HS-5 (cell line): ENCODE measurements at places on chromosomes 4 and X.
A peak's percentile ranks its signal among the peaks of the same experiment; 100 is the strongest.

DNA sequence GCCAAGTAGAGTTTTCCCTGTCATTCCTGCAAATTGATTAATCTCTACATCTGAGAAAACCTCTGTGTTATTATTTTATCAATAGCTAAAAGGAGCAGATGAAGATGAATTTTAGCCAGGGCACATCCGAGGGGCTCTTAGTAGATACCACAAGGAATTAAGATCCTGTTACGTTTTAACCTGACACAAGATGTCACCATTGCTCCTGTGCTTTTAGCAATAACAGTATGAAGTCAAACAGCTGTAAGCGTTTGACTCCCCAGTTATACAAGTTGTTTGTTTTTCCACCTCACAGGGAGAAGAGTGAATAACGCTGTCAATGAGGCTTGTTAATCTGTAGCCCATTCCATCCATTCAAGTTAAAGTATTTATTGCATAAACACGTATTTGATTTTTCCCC lies 76.0 kb upstream of the AP1S2 start:
- peak; percentile 8 for DNase-seq

DNA sequence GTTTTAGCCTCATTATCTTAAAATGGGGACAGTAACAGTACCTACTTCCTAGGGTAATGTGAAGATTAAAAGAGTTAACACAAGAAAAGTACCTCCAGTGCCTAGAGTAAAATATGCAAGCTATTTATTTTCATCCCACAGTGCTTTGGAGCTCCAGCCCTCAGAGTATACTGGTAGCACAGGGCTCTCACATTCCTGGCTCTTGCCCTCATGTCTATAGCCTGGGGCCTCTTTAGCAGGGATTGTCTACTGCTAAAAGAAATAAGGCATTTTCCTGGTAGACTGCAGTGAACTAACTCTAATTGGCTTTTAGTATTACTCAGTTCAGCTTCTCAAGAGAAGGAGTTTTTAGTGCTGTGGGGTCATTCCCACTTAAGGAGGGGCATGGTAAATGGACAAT lies 60.8 kb downstream of the RRAGB start:
- DNase-seq = no peak

GRCh38 chrX:149984411-149984810 lies 46.1 kb upstream of the EOLA2 start:
- no peak for DNase-seq

GRCh38 chr4:24369507-24370029 lies 214.8 kb downstream of the DHX15 start:
- DNase-seq = no peak

DNA sequence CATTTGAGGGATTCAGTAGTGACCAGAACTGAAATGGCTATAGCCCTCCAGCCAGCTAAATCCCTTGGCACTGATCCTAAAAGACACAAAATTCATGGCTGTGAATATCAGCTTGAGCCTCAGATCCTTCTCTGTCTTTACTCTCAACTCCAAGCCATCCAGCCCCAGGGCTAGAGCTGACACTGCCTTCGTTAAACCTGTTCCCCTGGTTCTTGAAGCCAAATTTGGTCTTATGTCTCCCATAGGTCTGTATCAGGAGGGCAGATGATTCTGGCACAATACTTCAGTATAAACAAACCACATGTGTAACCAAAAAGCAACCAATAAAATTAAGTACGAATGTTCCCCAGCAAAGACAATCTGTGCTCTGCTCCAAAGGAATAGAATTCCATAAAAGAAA lies 78.0 kb downstream of the ANOS1 start:
- DNase-seq = no peak

GRCh38 chrX:146054311-146054710 lies 236.7 kb downstream of the SLITRK2 start:
- no peak for DNase-seq

- no peak for DNase-seq
Measured at GRCh38 chrX:130725519-130725918, 177.5 kb downstream of the ENOX2 start.

DNA sequence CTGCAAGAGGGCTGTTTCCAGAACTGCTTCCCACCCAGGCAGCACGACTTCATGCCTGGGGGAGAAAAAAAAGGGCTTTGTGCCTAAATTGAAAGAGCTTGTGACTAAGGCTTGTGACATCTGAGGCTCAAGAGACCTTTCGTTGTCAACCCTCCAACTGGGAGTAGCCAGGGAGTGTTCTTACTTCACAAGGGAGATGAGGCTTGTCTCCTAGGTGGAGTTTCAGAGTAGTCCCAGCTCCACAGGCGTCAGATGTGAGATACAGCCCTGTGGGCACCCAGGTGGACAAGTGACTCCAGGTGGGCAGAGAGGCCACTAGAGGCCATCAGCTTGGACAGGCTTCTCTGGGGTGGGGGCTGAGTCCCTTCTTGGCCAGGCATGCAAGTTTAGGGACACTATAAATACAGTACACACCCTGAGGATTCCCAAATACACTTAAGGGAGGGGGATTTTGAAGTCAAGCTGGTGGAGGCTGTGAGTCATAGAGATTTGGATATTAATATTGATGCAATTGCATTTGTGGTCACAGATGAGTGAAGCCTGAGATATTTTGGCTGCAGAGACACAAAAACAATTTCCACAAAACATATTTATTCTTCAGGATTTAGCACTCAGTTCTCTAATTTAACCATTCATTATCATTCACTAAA lies 40.1 kb upstream of the SETD7 start:
- no peak for DNase-seq

- no peak for DNase-seq
Measured at GRCh38 chr4:169571435-169571834, 40.9 kb downstream of the NEK1 start.

DNA sequence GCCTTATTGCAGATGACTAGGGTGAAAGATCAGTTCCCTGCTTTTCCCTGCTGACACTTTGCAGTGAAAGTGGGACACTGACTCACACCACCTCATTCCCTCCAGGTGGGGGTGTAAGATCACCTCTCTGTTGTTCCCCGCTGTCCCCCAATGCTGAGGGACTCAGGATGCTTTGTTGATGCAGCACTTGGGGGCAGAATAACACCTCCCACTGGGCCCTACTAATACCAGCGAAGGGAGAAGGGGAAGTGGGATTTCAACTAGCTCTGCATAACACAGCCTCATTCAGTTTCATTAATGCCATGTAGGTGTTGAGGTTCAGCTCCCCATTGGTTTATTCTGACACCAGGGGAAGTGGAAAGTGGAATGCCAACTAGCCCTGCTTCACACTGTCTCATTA lies 43.6 kb upstream of the IL1RAPL2 start:
- DNase-seq = no peak

DNA sequence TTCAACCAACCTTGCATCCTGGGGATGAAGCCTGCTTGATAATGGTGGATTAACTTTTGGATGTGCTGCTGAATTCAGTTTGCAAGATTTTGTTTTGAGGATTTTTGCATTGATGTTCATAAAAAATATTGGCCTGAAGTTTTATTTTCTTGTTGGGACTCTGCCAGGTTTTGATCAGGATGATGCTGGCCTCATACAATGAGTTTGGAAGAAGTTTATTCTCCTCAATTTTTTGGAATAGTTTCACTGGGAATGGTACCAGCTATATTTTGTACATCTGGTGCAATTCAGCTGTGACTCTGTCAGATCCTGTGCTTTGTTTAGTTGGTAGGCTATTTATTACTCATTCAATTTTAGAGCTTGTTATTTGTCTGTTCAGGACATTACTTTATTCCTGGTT lies 340.3 kb upstream of the TRAM1L1 start:
- DNase-seq = no peak

GRCh38 chr4:141713771-141714445 lies 77.5 kb downstream of the IL15 start:
- DNase-seq = peak; percentile 48

- no peak for DNase-seq
Measured at GRCh38 chr4:70533791-70534190, 15.4 kb downstream of the AMTN start.

- DNase-seq = no peak
Measured at GRCh38 chrX:11480626-11481025, 185.1 kb downstream of the ARHGAP6 start.

- DNase-seq = peak; percentile 40
Measured at GRCh38 chr4:120009731-120010130, 56.9 kb downstream of the MAD2L1 start.

GRCh38 chr4:1195109-1195671 lies 22.8 kb upstream of the SPON2 start:
- no peak for DNase-seq

GRCh38 chr4:172892300-172892699 lies 276.3 kb upstream of the GALNT7 start:
- no peak for DNase-seq

DNA sequence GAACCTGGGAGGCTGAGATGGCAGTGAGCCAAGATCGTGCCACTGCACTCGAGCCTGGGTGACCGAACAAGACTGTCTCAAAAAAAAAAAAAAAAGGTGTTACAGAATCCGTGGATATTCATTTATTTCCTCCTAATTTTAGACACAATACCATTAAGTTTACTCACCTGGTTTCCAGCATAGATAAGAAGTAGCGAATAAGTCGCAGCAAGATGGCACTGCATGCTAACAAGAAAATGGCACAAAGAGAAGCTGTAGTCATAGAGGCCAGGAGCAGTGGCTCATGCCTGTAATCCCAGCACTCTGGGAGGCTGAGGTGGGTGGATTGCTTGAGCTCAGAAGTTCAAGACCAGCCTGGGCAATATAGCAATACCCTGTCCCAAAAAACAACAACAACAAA lies 17.0 kb upstream of the MOB1B start:
- DNase-seq = no peak

GRCh38 chr4:187258651-187259401 lies 535.2 kb upstream of the FAT1 start:
- no peak for DNase-seq

- no peak for DNase-seq
Measured at GRCh38 chr4:16171831-16172230, 54.4 kb downstream of the TAPT1 start.

DNA sequence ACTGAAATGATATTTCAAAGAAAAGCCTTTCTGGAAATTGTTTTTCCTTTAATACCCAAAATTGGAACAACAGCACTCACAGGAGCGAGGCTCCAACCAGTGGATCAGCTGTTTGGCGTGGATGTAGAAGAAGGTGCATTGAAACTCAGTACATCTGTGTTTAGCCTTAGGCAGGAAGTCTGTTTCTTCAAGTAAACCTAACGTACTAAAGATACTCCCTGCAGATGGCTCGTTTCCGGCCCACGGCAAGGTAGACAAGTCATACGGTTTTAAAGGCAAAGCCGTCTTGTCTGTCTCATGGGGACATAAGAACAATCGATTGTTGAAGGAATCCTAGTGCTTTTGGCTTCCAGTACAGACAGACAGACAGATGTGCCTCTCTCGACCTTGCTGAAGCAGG lies 50.0 kb upstream of the CLCN4 start:
- DNase-seq = no peak

DNA sequence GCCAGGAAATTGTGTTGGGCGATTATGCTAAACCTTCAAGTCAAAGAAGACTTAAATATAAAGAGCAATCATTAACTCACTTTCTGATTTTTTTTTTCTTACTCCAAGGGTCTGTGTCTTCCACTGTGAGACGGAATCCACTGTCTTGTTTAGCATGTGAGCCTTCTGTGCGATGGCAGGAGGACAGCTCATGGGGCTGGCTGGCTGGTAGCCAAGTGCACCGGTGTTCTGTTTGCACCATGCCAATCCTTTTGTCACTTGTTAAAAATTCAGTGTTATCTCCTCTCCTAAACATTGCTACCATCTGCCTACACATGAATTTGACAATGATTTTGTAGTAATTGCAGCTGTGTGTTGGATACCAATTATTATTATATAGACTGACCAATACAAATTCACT lies 1056.3 kb upstream of the IGFBP7 start:
- no peak for DNase-seq

GRCh38 chr4:78019414-78019813 lies 37.7 kb upstream of the FRAS1 start:
- no peak for DNase-seq

DNA sequence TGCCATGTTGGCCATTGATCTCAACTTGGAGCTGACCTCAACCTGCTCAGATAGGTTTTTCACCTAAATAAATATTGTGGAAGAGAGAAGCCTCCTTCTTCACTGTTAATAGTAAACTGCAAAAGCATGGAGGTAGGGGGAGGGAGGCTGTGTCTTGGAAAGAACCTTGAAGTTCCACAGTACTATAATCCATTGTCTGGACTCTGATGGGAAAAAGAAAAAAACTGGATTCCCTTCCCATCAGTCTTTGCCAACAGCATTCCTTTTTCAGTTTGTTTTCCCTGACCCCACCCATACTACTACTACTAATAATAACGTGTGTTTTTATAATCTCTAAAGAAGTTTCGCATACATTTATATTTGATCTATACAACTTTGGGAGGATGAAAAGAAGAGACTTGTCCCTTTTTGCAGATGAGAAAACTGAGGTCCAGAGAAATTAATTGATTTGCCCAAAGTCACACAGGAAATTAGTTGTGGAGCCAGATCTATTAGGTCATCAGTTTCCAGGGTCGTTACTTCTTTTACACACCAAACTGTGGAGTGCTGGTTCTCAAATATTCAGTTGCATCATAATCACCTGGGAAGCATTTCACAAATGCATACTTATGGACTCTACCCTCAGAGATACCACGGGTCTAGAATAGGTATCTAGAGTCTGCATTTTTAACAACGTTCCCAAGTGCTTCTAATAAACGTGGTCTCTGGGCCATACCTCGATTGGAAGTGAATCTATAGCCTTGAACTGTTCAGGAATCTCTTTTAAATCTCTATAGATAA lies 59.1 kb downstream of the LUZP4 start:
- DNase-seq = no peak

DNA sequence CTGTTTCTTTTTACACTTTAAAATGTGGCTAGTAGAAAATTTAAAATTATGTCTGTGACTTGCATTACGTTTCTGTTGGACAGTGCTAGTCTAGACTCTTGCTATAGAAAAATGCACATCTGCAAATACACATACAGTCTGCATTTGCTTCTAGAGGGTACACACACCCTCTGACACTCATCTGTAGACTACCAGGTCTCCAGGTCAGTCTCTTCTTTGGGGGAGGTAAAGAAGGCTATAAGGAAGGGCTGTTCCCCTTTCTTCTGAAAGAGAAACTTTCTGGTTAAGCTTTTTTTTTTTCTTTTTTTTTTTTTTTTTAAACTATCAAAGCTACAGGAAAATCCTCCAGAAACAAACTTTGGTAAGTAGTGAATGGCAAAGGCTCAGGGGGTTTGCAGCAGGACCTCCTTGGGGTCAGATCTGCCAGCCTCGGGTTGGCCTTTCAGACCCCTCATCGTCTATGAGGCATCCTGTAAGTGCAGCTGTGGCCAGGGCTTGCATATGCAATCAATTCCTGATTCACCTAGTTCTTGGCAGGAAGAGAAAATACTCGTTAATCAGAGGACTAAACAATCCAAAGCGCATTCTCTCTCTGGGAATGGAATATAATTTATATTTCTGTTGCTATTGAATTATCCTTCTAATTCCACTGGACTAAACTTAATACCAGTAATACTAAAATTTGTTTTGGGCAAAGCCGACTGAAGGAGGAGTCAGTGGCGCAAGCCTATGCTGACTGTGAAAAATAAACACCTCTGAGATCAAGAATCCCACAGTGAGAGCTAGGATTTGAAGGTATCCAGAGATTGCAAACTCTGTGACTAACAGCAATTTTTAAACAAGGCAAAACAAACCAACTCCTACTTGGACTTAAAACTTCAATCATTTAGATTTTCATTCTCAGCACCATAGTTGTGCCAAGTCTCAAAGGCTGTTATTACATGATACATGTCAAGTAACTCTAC lies 109.3 kb upstream of the TBC1D9 start:
- DNase-seq = no peak
